ENCODE measurements at places on chromosomes 11 and 22. TPM values are rescaled to one million over a fixed set of nuclear protein-coding genes. Genes with fewer than 3 reads are reported as not detected.
A peak's percentile ranks its signal among the peaks of the same experiment; 100 is the strongest.

DNA sequence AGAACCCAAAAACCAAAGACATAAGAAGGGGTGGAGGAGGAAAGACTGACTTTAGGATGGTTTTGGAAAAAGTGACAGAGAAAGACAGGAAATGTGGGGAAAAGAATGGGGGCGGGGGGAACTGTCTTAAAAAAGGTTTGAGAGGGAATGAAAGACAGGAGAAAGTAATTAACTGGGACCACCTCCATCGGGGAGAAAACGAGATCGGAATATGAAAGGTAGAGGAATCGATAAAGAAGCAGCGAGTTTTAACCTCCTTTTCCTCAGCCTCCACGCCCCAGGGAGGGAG, 524 bp downstream of the MTMR2 start:
- H3K27me3 ChIP-seq: peaks cover 10% of the 10 kb centered on the region
- DNase-seq: no peak
- peak overlapping the region; percentile 99 for H3K4me3 ChIP-seq
- no peaks in the 10 kb centered on the region for H3K36me3 ChIP-seq

Gene OR2AT4
- total RNA-seq: not detected

DNA sequence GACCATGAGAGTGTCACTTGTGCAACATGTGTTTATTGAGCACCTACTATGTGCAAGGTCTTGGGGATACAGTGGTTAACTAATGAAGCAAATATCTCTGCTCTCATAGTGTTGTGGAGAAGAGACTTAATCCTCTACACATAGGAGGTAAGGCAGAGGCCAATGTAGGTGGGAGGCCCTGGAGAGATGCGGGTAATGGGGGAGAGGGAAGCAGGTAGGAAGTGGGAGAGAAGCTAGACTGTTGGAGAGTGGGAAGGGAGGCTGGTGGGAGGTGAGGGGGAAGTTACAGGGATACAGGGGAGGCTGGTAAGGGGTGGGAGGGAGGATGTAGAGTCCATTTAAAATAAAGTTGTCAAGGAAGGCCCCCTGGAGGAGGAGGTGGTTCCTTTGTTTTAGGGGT, 240.0 kb downstream of the MIAT start:
- H3K4me3 ChIP-seq: no peak overlapping the region
- no peak for DNase-seq
- H3K36me3 ChIP-seq: no peaks in the 10 kb centered on the region
- H3K27me3 ChIP-seq: peaks cover 13% of the 10 kb centered on the region
- H3K27ac ChIP-seq: no peak overlapping the region

Gene ACTN3
- 0.07 TPM for total RNA-seq

GRCh38 chr11:34886609-34887008, 29.6 kb downstream of the APIP start:
- H3K27me3 ChIP-seq: no peaks in the 10 kb centered on the region
- H3K4me3 ChIP-seq: no peak overlapping the region
- peak; percentile 25 for DNase-seq

- no peak overlapping the region for H3K4me3 ChIP-seq
- DNase-seq: no peak
- H3K4me1 ChIP-seq: no peaks in the 10 kb centered on the region
Measured at GRCh38 chr11:38598418-38598817, 2000.4 kb upstream of the RAG2 start.

DNA sequence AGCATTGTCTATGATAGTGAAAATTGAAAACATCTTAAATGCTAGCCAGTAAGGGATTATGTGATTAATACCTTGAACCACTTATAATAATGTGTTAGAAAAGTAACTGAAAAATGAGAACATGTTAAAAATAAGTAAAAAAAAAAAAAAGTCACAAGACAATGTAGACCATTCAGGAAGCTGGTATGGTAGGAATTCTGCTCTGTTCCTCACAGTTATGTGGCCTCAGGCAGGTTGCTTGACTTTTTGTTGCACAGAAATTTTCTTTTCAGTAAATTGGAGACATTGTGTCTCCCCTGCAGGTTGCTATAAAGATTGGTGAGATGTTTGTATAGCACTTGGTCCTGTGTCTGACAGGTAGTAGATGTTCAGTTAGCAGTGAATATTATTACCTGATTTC, 17.3 kb upstream of the PLET1 start:
- H3K4me1 ChIP-seq: peaks cover 33% of the 10 kb centered on the region
- no peak for DNase-seq
- no peak overlapping the region for H3K27ac ChIP-seq
- H3K4me3 ChIP-seq: no peak overlapping the region

- peak; percentile 89 for DNase-seq
- no peak overlapping the region for H3K27ac ChIP-seq
- peaks cover 32% of the 10 kb centered on the region for H3K27me3 ChIP-seq
Measured at GRCh38 chr11:57349491-57350274, 11.5 kb downstream of the P2RX3 start.
